SHP77 (cell line): ENCODE measurements at places on chromosomes 2 and 18.

DNA sequence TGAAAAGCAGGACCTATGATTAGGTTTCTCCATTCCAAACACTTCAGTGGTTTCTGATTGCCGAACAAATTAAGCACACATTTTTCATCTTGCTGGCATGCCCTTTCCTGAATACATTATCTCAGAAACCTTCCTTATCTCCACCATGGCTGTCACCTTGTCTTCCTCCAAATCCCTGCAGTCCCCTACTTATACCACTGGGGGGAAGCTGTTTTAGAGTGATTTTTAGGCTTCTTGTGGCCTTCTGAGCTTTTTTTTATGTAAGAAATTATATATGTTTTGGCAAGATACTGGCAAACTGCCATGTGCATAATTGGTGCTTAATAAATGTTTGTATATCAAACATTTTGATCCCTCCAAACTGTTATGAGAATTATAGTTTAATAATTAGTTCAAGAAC, 229.2 kb downstream of the MYT1L start:
- DNase-seq = no peak

GRCh38 chr2:42303252-42303651, 57.8 kb downstream of the COX7A2L start:
- no peak for DNase-seq

- no peak for DNase-seq
These were observed 76.4 kb upstream of the ZNG1B start for GRCh38 chr2:113361051-113361450.

- DNase-seq = peak; percentile 85
These were observed 84.9 kb downstream of the CMPK2 start for GRCh38 chr2:6780765-6781274.

GRCh38 chr18:11733031-11733430, 44.0 kb downstream of the GNAL start:
- peak; percentile 45 for DNase-seq

DNA sequence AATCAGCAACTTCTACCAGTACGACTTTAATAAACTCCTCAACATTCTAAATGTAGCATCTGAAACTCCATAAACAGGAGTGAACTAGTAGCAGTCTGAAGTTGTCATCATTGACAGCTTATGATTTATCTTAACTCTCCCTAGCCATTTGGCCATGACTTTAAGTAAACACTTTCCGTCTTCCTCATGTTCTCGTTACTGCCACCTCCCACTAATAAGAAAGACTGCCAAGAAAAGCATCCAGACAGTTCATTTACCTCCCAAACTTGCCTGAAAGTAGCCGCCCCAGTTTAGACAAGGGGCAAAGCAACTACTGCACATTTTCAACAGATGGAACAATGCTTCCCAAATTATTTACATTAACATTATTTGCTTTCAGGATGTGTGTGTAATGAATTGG, 287.5 kb downstream of the OSR1 start:
- no peak for DNase-seq

DNA sequence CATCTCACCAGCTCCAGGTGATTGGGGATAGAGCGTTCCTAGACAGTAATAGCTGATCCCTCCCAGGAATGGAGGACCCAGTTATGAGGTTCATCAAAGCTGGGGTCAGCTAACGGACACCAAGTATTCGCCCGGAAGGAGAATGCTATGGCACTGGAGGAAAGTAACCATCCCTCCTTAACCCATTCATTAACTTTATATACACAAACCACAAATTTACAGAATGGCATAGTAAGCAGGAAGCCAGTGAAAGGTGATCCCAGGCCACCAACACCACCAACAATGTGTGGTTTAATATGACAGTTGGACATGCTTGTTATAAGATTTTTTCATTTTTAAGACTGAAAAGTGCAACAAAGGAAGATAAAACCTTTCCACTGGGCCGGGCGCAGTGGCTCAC, 55.3 kb upstream of the CHMP1B start:
- DNase-seq = no peak

GRCh38 chr2:239813261-239814115, 211.7 kb downstream of the NDUFA10 start:
- DNase-seq = no peak

- DNase-seq = no peak
These were observed 43.2 kb downstream of the ATIC start for GRCh38 chr2:215354771-215355695.

GRCh38 chr18:76420898-76421684, 74.0 kb downstream of the ZNF516 start:
- DNase-seq = no peak

- no peak for DNase-seq
These were observed 65.4 kb upstream of the HDAC4 start for GRCh38 chr2:239466061-239466754.

GRCh38 chr2:172864182-172864581, 128.5 kb downstream of the RAPGEF4 start:
- DNase-seq = no peak

GRCh38 chr2:53445383-53446070, 322.1 kb upstream of the CHAC2 start:
- no peak for DNase-seq

- DNase-seq = no peak
These were observed at the start of gene RFX8 for GRCh38 chr2:101474731-101475384. RFX8 (minus strand) TSS chr2:101475112; CDS start chr2:101466848, 8,264 bp downstream.

GRCh38 chr2:240302041-240302440, 133.4 kb upstream of the GPC1 start:
- no peak for DNase-seq

DNA sequence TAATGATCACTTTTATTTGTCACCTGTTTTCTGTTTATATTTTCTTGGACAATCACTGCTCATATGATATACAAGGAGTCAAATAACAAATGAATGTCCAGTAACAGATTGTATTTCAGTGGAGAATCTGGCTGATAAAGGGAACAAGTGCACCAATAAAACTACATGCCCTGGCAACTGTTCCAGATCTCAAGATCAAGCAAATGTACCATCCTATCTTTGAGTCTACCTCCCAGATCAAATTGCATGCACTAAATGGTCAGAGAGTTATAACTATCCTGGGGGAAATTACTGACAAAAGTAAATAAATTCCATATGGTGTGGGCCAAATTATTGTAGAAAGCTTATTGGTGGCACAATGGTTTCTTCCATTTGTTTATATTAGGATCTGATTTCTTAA, 452.8 kb downstream of the MBD2 start:
- no peak for DNase-seq

GRCh38 chr2:31992025-31992579, 18.7 kb downstream of the MEMO1 start:
- DNase-seq = no peak

GRCh38 chr2:128664499-128664971, 345.9 kb upstream of the HS6ST1 start:
- no peak for DNase-seq

DNA sequence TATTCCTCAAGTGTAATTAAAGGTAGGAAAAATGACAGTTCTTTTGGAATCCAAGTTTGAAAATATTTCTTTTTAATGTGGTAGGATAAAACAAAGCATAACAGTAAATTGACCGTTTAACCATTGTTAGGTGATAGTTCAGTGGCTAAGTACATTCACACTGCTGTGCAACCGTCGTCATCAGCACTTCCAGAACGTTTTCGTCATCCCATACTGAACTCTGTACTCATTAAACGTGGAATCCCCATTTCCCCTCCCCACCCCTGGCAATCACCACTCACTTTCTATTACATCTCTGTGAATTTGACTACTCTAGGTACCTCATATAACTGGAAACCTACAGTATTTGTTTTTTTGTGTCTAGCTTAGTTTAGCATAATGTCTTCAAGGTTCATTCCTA, 32.9 kb upstream of the FZD5 start:
- DNase-seq = no peak

DNA sequence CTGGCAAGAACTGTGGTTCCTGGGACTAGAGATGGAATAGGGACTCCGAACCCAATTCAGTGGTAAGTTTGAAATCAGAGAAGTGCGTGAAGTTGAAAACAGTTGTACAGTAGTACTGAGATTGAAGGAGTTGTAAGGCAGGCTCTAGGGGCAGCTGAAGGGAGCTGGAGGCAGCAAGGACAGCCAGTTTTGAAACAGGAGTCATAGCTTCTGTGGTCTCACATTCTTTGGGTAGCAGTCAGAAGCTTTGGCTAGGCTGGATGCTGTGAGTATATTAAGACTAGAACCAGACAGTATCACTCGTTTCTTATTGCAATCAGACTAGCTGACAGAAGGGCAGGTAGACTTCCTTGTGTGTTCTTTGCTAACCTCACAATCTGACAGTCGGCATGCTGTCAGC, 64.5 kb upstream of the ADAM23 start:
- DNase-seq = no peak

- no peak for DNase-seq
These were observed 190.8 kb downstream of the SEPTIN10 start for GRCh38 chr2:109422758-109423500.

- DNase-seq = no peak
These were observed 74.8 kb downstream of the EMX1 start for GRCh38 chr2:72991980-72992733.

GRCh38 chr2:119715409-119716283, 36.6 kb downstream of the TMEM177 start:
- no peak for DNase-seq

DNA sequence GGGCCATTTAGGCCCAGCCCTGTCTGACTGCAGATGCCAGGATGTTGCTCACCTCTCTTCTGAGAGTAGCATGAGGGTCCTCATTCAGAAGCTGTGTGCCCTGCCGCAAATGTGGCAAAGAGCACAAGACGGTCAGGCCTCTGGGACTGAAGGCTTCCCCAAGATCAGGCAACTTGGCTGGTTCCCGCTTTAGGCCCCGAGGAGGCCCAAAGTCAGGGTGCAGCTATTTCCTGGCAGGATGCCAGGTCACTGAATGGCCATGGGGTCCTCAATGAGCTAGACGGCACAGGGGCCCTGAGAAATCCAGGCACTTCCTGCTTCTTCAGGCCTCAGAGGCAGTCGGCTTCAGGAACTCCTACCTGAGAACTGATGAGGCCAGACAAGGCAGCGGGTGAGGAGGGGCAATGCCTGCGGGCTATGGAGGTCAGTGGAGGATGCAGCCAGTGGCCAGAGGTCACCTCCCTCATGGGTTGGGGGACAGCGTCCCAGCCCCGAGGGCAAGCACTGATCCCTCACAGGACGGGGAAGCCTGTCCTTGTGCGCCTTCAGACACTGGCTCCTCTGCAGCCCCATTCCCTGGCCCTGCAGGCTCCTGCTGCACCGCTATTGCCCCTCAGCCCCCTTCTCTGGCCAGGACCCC, 44.9 kb downstream of the LMAN2L start:
- DNase-seq = no peak

DNA sequence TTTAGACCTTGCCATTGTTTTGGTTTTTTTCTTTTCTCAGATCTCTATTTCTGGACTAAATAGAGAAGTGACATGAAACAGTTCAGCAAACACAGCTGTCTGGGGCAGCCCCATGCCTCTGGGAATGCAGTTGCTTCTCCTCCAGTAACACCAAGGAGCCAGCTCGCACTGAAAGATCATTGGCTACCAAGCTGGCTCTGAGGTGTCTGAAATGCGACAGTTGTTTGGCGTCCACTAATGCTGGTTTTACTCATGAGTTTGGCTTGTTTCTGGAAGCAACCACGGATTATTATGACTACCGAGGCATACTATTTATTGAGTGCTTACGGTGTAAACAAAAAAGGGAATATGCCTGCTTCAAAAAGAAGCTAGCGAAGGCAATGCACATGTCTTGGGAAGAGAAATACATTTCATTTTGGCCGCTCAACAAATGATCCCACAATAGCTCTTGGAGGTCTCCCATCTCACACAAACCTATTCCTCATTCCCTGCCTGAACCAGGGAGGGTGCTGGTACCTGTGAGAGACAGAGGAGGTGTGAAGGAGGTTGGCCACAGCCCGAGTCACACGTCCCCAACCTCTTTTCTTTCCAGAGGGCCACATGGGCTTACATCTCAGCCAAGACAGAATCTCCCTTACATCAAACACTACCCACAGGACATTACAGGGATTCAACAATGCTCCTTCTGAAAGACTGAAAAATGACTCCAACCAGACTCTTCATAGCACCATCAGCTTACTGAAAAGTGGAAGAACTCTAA, 37.5 kb upstream of the NEB start:
- DNase-seq = no peak

DNA sequence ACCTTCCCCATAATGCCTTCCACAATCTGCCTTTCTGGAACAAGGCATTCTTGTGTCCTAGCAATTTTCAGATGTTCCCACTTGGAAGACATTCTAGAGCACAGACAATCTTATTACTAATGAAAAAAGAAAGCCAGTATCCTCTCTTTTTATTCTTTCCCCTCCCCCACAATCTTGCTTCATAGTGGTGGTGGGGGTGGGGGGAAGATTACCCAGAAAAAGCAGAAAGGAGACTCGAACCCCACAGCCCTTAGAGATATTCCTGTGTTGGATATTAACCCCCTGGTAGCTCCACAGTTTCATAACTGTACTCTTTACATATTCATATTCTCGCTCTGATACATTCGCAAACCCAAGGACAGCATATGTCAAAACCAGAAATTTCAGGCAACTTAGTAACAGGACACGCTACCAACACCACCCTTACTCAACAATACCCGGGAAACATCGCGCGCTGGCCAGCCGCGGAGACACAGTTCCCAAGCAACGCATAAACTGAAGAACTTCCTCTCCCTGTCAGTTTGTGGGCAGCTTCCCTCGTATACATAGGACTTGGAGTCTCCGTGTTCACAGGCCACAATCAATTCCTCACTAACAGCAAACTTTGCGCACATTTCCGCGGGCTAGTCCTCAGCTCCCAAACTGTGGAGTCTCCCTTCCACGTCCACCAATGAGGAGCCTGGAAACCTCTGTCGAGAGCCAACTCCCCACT, 793 bp downstream of the NR4A2 start:
- DNase-seq = no peak

GRCh38 chr2:161199912-161200701, 39.9 kb downstream of the TANK start:
- no peak for DNase-seq

GRCh38 chr2:27901234-27901633, 10.7 kb downstream of the BABAM2 start:
- DNase-seq = no peak

DNA sequence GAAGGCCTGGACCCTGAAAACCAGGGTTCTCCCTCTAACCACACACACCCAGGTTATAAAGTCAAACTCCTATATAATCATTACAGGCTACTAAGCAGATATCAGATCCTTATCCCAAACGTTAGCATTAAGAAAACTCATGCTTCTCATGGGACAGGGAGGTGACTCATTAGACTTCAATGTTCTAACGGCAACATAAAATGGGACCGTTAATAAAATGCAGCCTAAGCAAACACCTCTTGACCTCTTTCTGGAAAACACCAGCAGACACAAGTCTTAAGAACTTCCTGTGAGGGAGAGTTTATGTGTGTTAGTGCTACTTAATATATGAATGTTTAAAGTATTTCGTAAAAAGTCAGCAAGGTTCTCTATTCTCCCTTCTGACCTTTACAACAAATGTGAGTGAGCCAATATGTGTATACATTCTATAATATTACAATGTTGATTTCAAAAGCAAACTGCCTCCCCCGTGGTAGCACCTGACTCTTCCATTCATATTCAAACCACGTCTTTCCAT, 31.7 kb downstream of the LPIN2 start:
- no peak for DNase-seq

- no peak for DNase-seq
These were observed 211.5 kb downstream of the RAD51AP2 start for GRCh38 chr2:17306706-17307105.

- DNase-seq = no peak
These were observed 3.0 kb downstream of the DAPL1 start for GRCh38 chr2:158797963-158798700.

GRCh38 chr2:102116630-102117471, 25.7 kb upstream of the IL1R1 start:
- no peak for DNase-seq
